ENCODE measurements at places on chromosomes 4 and X.

- DNase-seq: no peak
These were observed 5.5 kb upstream of the ING2 start for GRCh38 chr4:183499389-183499788.

DNA sequence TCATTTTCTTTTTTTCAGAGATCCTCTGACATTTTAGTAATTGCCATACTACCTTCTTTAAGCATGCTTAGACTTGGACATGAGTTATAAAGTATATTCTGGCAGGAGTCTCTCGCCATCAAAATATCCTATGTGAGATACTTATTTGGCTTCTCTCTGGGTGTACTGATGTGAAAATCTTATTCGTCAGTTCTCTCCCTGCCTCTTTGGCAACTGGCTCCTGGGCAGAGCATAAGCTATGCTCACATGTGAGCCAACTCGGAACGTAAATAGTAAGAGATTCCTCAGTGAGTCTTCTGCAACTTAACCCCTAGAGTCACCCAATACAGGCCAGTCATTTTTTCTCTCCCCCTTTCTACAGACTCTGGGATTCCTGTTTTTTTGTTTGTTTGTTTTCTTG lies 91.6 kb downstream of the MAGEB17 start:
- no peak for DNase-seq

DNA sequence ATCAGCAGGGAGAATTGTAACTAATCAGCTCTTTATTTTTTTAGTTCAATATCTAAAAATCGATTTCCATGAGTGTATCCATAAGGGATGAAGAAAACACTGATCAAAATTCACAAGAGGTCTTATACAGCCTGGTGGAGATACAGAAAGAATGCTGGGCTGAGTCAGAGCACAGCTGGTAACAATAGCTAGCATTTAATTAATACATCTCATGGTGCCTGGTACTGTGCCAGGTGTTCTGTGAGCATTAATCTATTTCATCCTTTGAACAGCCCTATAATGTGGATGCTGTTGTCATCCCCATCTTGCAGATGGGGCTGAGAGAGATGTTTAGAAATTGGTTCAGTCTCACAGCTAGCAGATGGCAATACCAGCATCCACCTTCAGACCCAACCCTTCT lies 250.9 kb upstream of the RPS6KA3 start:
- DNase-seq: no peak

DNA sequence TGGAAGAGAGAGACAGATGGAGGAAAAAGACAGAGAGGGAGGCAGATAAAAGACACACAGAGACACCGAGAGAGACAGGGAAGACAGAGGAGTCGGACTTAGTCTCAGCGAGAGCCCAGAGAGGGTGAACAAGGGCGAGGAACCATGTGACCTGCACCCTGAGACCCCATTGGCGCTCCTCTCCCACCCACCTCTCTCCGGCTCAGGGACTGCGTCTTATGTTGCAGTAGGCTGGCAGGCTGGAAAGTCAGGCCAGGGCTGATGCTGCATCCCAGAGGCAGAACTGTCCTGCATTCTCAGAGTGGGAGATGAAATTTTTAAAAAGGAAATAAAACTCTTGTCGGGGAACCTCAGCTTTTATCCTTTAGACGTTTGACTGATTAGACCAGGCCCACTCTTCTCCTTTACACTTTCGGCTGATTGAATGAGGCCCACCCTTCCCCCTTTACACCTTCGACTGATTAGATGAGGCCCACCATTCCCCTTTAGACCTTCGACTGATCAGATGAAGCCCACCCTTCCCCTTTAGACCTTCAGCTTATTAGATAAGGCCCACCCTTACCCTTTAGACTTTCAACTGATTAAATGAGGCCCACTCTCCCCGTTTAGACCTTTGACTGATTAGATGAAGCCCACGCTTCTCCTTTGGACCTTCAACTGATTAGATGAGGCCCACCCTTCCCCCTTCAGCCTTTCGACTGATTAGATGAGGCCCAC lies 29.5 kb upstream of the IL3RA start:
- no peak for DNase-seq

- no peak for DNase-seq
These were observed 343.7 kb downstream of the MID1IP1 start for GRCh38 chrX:39144956-39145355.

All from DMS79 (cell line).